Caudate nucleus (tissue), 63 donors: ENCODE measurements at places on chromosomes 6 and 20.

DNA sequence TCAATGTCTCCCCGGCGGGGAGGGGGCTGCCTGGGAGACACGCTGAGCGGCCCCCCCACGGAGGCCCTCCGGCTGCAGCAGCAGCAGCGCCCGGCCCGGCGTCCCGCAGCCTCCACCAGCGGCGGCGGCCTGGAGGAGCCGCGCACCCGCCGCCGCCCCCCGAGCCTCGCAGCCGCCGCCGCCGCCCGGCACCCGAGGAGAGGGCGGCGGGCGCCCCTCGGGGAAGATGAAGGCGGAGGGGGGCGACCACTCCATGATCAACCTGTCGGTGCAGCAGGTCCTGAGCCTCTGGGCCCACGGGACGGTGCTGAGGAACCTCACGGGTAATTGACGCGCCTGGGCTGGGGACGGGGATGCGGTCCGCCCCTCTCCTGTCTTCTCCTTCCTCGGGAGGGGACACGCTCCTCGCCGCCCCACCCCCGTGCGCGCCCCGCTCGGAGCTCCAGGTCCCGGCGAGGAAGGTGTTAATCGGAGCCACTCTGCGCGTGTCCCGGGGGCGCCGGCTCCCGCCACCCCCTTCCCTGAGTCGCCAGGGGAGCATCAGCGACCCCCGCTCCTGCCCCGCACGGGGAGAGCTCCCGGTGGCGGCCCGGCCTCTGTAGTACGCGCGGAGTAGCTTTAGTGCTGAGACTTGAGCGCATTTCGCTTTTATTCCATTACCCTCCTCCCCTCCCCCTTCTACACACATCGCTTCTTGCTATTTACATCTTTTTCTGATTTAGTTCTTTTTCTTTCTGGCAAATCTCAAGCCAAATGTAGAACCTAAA is 686 bp downstream of the TMEM170B start:
- no peak for DNase-seq

- DNase-seq, result no peak
These were observed 262.0 kb downstream of the MAFB start for GRCh38 chr20:40427026-40427425.

DNA sequence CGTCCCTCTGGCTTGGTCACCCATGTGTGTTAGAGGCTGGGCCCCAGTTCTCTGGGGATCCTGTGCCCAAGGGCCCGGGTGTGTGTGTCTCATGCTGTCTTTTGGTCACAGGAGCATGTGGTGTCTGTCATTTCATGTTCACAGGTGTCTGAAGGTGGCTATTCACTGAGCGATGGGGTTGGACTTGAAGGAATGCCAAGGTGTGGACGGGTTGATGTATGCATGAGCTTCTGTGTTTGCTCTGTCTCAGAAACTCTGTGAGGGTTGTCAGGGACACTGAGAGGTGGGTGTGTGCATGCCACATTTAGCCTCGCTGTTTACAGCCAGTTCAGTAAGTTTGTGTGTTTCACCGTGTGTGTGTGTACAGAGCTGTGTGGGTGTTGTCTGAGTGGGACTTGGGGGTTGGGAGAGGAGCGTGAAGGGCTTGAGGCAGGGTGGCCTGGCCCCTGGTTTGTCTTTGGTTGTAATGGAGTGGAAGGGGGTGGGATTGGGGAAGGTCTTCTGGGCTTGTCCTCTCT is 1.2 kb downstream of the DDR1 start:
- no peak for DNase-seq

GRCh38 chr6:141077355-141078333 is 1055.1 kb upstream of the GJE1 start:
- DNase-seq, result no peak

DNA sequence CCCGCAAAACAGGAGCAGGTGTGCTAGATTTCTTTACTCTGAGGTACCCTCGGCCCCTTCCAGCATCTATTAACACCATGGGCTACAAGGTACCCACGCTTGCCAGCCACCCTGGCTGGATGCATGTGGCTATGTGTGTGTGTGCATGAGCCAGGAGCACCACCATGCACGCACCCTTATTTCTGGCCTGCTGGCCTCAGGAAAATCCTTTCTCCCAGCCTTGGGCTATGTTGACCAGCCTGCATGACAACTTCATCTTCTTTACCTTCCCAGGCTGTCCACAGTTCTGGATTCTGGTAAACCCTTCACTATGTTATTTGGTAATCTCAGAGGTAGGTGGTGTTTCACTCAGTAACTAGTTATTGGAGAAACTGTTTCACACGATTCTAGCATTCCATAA is 40.4 kb downstream of the GPR6 start:
- no peak for DNase-seq

- no peak for DNase-seq
These were observed 187.5 kb upstream of the MARCKS start for GRCh38 chr6:113669606-113670005.

GRCh38 chr20:38184101-38184500 is 19.0 kb upstream of the TGM2 start:
- no peak for DNase-seq

DNA sequence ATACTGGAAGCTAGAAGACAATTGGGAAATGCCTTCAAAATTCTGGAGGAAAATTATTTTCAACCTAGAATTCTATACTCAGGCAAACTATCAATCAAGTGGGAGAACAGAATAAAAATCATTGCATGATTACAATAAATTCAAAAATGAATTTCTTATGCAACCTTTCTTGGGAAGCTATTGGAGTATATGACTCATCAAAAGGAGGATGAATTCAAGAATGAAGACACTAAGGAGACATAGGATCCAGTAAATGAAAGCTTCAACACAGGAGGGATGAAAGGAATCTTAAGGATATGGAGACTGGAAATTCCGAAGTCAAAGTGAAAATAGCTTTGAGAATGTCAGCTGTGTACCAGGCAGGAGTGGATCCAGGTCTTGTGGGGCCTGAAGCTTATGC is 12.6 kb upstream of the UBR2 start:
- no peak for DNase-seq

DNA sequence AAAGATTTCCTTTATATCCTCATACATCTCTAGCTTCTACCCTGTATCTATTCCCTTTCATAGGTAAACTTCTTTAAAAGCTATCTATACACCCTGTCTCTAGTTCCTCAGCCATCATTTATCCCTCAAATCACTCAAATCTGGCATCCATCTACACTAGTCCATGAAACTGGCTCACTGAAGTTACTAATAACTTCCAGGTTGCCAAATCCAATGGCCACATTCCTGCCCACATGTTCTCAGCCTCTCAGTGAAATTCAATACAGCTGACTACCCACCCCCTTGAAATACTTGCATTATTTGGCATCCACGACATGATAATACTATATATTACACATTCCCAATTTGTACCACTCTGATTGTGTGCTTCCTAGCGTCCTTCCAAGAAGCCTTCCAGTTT is 8.7 kb downstream of the REPS1 start:
- DNase-seq, result no peak

DNA sequence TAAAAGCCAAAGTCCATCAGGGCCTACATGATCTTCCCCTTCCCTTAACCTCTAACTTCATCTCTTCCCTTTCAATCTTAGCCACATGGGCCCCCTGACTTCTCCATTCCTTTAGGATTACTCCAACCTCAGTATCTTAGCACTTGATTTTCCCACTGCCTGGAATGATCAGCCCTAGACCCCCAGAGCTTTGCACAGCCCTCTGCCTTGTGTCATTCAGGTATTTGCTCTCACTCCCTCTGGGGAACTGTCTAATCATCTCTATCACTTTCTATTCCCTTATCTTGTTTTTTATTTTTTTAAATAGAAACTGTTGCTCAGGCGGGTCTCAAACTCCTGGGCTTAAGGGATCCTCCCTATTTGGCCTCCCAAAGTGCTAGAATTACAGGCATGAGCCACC is 13.3 kb upstream of the ZNFX1 start:
- DNase-seq, result no peak

DNA sequence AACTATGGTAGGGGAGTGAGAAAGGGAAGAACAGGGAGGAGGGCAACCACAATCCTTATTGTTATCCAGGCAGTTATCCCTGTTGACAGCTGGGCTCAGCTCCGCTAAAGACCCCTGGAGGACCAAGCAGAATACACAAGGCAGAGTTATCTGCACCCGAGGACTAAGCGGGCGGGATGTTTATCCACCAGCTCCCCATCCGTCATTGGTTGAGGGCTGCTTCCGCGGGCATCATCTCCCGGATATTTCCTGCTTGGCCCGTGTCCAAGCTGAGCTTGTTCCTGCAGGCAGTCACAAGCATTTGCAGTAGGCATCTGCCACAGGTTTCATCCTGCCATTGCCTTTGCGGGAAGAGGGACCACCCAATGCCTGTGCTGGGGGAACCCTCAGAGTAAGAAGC is 102.1 kb downstream of the DLGAP4 start:
- no peak for DNase-seq

GRCh38 chr6:2552526-2553154 is 198.1 kb downstream of the MYLK4 start:
- DNase-seq, result no peak
